ENCODE measurements at places on chromosomes 1 and 21.

- no peak for DNase-seq
These were observed 82.5 kb upstream of the DPH5 start for GRCh38 chr1:101108111-101108500.

- no peak for DNase-seq
These were observed 14.9 kb downstream of the PLEKHA6 start for GRCh38 chr1:204344665-204345355.

DNA sequence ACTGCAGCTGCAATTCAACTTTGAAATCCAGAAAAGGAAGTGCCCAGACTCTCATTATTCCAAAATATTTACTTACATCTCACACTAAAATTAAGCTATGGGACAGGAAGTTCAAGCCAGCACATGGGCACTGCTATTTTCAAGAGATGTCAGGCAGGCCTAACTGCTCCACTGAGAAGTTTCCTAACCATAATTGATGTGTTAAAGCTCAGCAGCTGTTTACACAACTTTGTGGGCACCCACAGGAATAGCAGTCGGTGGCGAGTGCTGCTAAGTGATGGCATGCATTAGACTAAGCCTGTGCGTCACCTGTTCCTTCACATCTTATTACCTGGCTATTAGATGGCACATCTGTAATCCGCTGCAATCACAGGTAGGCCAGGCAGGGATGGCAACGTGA, 303.3 kb upstream of the DAB1 start:
- no peak for DNase-seq

GRCh38 chr1:71521655-71522264, 440.9 kb upstream of the ZRANB2 start:
- no peak for DNase-seq

GRCh38 chr1:42957880-42958487, 684 bp downstream of the SLC2A1 start:
- DNase-seq = no peak
